ENCODE measurements at places on chromosomes 12 and 14.

DNA sequence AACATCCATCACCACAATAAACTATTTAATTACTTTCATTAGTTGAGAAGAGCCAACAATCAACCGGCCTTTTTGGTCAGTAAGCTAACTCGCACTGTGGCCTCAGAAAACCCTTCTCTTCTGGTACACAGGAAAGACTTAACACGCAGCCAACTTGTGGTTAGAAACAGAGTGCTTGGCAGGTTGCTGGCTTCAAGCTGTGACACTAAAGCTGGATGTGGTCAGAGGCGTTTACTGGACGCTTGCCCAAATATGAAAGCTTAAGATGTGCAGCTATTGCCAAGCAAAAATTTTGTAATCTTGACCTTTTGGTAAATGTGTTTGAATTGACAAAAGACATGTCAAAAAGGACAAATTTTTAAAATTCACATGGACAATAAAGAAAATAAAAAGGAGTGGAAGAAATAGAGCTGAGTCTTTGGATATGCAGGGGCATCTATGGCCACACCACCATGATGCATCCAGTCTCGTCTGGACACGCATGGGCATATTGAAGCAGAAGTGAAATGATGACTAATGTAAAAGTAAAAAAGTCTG, 2.6 kb upstream of the KLRK1 start:
- no peak for DNase-seq

- DNase-seq, result peak; percentile 75
These were observed 1.4 kb downstream of the BAZ1A start for GRCh38 chr14:34873589-34874385.

DNA sequence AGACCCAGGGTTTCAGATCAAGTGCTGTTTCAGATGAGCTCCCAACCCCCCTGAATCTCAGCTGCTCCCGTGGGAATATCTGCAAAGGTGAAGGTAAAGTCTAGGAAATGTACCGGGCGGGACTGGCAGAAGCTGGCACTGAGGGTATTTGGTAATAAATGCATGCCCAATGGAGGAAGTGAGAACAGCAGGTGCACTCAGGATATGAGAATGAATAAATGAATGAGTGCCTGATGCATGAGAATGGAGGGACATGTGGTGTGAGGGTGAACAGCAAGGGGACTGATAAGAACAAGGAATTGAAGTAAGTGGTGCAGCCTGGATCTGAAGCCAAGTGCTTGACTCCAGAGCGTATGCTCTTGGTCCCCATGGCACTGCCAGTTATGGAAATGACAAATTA, 11.6 kb downstream of the RAPGEF3 start:
- no peak for DNase-seq

DNA sequence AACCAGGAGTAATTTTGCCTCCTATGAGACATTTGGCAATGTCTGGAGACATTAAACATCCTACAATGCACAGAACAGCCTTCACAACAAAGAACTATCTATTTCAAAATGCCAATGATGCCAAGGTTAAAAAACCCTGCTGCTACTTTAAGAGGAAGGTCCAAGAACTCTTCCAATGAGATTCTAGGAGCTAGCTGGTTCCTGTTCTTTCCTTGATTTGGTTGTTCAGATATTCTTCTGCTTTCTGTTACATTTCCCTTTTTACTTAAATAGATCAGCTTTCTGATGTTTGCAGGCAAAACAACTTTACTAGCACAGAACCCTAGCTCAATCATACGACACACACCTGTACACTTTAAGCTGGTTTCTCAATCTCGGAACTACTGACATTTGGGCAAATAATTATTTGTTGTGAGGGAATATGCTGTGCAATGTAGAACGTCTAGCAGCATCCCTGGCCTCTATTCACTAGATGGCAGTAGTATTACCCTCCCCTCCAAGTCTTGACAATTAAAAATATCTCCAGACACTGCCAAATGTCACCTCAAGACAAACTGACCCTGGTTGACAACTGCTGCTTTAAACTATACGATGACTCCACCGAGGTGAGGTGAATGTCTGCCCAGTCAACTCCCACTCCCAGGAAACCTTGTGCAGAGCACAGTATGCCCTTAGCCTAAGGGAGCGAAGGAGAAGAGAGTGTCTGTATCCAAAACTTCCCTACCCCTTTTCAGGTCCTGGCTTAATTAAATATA, 4.4 kb downstream of the BLTP3B start:
- no peak for DNase-seq

GRCh38 chr12:102992297-102992696, 34.8 kb downstream of the ASCL1 start:
- DNase-seq, result no peak

DNA sequence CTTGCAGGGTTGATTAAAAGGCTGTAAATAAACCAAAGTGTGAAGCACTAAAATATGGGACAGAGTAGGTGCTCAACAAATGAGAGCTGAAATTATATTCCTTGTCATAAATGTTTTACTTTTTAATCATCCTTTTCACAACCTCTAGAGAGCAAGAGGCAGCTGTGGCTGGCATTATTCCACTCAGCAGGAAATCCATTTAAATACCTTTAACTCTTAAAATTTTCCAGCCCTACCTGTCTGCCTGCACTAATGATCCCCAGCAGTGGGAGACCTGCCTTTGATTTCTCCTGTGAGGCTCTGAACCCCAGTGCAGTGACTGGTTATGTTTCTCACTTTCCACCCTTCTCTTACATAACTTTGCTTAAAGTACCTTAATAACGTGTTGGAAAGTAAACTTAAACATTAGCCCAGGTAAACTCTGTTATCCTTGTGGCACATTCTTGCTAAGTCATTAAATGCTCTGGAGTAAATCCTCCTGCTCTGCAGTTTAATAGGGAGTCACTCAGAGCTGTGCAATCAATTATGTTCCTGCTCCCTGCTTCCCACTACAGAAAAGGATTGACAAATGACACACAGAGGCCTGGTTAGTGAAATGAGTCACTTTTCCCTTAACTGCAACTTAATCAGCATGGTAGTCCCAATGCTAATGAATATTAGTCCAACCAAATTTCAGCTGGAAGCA, 755.7 kb upstream of the USP15 start:
- DNase-seq, result no peak

DNA sequence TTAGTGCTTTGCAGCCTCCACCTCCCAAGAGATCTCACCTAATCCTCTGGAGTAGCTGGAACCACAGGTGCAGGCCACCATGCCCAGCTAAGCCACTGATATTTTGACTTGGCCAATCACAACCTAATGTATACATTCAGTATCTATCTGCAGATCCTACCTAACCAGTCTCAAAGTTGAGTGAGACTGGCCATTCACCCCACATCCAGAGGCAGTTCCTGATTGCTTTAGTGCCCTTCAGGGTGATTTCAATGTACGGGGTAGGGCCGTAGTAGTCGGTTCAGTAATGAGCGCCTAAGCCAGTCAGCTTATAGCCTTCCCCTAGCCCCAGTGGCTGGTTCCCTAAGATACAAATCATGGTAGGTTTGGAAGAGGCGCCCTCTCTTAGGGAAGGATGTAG, 27.4 kb upstream of the FBXO34 start:
- no peak for DNase-seq

DNA sequence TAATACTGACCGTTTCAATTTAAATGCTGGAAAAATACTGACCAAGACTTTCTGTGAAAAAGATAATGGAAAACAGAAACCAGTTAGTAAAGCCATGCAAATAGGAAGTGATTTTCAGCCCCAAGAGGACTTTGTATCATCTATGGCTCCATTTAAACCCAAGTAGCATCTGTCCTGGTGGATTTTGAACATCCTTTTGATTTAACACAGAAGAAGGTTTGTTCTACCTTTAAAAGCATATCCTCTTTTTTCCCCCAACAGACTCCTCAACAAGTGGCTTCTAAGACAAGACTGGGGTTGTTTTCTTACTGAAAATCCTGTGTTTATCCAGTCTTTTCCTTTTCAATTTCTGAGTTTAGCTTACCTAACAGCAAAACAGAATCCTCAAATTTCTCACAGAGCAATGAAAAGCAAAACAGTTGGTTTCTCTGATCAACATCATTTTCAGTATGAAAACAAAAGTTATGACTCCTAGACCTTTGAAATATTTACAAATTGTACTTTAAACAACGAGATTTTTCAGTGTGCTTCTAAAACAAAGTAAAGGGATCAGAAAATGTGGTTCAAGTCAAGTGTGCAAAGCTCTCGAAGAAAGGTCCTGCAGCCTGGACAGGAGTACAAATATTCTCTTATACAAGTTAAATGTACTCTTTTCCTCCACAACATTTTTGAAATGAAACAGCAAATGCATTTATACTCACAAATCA, 2.9 kb downstream of the PHLDA1 start:
- DNase-seq, result no peak

DNA sequence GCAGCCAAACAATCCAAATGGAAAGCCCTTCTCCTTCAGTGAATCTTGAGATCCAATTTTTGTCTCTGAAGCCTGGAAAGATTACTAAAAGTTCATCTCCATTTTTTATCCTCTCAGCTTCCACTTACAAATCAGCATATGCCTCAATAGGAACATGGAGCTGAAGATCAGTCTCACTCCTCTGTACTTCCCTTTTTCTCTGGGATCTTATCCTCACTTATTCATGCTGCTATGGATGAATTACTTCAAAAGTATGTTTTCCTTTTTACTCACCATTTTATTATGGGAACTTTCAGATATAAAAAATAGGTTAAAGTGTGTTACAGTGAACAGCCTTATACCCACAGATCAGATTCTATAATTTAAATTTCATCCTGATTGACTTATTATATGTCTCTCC, 14.4 kb upstream of the NTF3 start:
- DNase-seq, result no peak

DNA sequence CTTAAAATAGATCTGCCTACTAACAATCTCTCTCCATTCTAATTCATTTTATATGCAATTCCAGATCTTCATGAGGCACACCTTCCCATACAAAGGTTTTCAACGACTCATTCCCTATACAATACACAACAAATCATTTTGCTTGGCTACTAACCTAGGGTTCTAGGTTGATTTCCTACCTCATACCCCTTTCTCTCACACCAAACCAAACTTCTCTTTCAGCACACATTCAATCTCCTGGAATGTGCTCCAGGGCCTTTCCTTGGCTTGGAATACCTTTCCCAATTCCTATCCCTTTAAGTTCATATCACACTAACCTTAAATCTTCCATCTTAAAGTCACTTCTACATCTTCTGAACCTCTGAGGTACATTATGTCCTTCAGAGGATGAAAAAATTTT, 38.7 kb upstream of the MTERF2 start:
- no peak for DNase-seq

GRCh38 chr14:76643887-76644286, 117.4 kb upstream of the VASH1 start:
- no peak for DNase-seq

DNA sequence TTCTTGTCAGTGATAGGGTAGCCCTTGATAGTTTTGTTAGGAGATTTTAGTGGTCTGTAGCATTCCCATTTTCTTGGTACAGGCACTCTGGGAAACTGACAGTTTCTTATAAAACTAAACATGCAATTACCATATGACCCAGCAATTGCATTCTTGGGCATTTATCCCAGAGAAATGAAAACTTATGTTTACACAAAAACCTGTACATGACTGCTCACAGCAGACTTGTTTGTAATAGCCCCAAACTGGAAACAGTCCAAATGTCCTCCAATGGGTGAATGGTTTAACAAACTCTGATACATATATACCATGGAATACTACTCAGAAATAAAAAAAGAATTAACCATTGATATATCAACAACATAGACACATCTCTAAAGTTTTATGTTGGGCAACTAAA, 75.5 kb downstream of the BORCS5 start:
- no peak for DNase-seq

GRCh38 chr12:4281173-4281654, 7.7 kb downstream of the CCND2 start:
- no peak for DNase-seq

- no peak for DNase-seq
These were observed 72.2 kb downstream of the BORCS5 start for GRCh38 chr12:12428961-12429657.

GRCh38 chr14:22513066-22513812, 75.8 kb downstream of the DAD1 start:
- no peak for DNase-seq
